ENCODE measurements at places on chromosomes 2 and 18.

GRCh38 chr2:191187105-191187829 lies 36.5 kb upstream of the STAT4 start:
- DNase-seq, result no peak

GRCh38 chr2:121144111-121144510 lies 140.9 kb downstream of the TFCP2L1 start:
- DNase-seq, result no peak

DNA sequence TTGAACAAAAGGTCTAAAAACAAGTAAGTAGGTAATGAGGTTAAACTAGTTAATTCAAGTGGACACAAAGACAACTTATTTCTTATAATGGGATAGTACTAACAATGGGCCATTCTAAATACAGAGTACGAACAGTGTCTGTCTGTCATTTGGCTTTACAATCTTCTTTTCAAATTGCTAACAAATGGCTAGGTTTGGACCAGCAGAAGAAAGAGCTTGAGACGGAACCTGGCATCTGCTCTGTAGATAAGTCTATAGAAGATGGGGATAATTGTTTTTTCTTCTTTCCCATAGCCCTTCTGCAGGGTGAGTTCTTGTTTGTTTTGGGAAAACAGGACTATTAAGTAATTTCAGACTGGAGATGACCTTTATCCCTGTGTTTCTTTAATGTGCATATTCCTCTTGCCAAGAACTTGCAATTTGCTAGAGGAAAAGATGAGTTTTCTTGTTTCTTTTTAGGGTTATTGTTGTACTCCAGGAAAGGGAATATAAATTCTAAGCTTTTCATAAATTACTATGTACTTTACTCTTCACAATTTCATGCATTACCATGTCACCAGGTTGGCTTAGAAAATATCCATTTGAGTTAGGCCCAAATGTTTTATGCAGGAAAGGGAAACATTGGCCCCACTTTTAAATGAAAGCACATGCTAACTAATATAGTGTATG lies 500.5 kb upstream of the SYT4 start:
- DNase-seq, result no peak

DNA sequence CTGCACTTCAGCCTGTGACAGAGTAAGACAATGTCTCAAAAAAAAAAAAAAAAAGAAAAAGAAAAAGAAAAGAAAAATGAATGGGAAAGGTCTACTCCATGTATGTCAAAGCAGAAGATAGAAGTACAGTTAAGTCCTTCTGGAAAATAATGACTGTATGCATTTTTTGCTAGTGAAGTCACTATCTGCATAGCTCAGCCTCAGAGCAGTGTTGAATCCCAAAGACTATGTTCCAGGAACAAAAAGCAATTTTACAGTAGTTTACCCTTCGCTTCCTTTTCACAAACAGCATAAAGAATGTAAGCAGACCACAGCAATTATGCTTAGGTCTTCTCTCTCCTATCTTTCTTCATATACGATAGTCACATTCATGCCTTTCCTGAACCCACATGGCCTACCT lies 497.4 kb downstream of the CMPK2 start:
- DNase-seq, result no peak

- no peak for DNase-seq
Observed at GRCh38 chr18:49519101-49519971, 32.3 kb upstream of the C18orf32 start.

DNA sequence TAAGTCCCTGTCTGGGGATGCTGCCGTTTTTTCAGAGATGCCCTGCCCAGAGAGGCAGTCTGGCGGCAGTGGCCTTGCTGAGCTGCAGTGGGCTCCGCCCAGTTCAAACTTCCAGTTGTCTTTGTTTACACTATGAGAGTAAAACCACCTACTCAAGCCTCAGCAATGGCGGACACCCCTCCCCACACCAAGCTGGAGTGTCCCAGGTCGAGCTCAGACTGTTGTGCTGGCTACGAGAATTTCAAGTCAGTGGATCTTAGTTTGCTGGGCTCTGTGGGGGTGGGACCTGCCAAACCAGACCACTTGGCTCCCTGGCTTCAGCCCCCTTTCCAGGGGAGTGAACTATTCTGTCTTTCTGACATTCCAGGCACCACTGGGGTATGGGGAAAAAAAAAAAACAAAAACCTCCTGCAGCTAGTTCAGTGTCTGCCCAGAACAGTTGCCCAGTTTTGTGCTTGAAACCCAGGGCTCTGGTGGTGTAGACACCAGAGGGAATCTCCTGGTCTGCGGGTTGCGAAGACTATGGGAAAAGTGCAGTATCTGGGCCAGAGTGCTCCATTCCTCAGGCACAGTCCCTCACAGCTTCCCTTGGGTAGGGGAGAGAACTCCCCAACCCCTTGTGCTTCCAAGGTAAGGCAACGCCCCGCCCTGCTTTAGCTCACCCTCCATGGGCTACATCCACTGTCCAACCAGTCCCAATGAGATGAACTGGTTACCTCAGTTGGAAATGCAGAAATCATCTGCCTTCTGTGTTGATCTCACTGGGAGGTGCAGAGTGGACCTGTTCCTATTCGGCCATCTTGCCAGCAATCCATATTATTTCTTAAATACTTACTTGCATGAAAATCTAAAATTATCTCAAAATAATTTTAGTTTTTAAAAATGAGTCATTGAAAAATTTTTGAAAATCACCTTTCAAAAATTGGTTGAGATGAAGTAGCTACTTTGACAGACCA lies 338.0 kb downstream of the OSR1 start:
- no peak for DNase-seq

DNA sequence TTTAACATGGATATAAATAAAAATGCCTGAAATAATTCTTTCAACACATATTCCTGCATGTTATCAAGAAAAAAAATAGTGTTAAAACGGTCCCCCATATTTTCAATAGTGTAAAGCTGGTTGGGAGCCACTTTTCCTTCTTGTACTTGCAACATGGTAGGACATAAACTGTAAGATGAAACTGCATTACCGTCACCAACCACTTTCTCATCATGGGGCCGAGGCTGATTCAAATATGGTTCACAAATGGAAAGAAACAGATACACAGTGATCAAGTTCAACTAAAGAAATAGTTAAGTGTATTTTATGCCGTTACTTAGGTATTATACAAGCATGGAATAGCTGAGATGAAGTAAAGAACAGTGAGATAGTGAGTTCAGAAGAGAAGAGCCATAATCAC lies 360.7 kb downstream of the ZEB2 start:
- no peak for DNase-seq

- no peak for DNase-seq
Observed at GRCh38 chr2:105062158-105062557, 24.3 kb downstream of the MRPS9 start.

DNA sequence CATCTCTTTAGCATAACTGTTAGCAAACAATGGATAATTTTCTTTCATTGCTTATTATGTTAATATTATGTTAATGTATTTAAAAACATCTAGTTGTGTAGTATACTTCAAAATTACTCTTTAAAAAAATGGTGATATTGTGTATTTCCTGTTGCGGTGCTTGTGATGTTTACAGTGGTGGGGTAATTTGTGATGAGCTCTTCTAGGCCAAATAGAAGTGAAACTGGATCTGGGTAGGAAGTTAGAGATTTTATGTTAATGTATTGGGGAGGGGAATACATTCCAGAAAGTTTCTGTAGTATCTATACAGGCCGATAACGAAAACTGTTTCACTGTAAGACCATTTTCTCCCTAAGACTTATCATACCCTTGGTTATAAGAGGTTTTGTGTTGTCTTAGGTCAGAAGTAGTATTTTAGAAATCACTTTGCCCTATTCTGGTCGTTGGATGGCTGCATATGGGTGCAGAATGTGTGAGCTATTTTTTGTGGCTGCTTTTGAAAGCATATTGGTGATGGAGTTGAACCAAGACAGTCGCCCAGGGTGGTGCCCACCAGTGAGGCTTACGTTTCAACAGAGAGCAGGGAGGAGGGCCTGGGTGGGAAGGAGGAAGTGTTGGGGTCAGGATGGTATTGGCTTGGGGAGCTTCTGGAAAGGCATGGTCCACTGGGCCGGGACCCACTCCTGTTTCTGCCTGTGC lies 5.8 kb downstream of the TSHZ1 start:
- peak; percentile 64 for DNase-seq

GRCh38 chr18:43034683-43035500 lies 80.6 kb downstream of the RIT2 start:
- DNase-seq, result no peak

- DNase-seq, result no peak
Observed at GRCh38 chr2:169036736-169037440, 5.8 kb upstream of the ABCB11 start.

DNA sequence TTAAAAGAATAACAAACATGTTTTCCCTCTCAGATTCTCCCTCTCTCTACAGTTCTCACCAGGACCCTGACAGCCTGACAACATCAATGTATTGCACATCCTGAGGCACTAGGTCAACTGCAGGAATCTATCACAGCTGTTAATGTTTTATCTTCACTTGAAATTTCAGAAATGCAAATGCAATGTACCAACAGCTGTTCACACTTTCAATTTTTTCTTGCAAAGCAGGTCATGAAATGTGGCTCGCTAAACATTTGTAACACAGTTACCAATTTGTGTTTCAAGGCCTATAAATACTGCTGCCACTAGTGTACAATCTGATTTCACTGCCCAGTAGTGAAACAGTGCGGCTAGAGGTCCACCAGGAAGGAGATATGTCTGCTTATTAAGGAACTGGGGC lies 147.8 kb downstream of the EXOC6B start:
- DNase-seq, result no peak

GRCh38 chr18:27685091-27685490 lies 491.8 kb downstream of the CDH2 start:
- no peak for DNase-seq
